ENCODE measurements at places on chromosomes 13 and 19. TPM values are rescaled to one million over a fixed set of nuclear protein-coding genes. Genes with fewer than 3 reads are reported as not detected.

FOSB gene
- total RNA-seq, result not detected

DNA sequence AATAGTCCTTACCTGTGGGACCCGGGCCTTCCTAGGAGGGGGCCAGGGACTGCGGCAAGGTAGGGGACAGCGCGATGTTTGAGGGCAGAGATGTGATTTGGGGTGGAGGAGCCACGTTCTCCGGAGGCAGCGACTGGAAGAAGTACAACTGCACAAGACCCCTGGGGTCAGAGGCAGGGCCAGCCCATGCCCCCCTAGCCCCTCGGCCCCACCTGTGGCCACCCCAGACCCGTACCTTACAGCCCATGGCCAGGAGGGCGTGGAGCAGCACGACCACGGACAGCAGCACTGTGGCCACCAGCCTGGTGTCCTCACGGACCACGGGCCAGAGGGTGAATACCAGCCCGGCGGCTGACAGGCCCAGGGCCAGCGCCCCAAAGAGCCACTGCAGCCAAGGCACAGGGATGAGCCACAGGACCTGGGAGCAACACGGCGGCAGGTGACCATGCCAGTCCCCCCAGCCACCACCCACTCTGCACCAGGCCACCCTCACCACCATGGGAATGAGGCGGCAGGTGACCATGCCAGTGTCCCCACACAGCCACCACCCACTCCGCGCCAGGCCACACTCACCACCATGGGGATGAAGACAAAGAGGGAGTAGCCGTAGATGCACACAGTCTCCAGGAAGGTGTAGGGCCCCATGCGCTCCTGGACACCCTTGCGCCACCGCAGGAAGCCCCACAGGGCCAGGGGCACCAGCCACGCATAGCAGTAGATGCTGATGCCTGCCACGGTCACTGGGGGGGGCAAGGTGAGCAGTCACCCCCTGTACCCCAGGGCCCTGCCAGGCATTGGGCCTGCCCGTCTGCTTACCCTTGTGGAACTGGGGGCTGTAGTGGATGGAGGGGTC lies 5.0 kb downstream of the YIPF2 start:
- peak overlapping the region; percentile 39 for H3K27ac ChIP-seq
- no peaks in the 10 kb centered on the region for H3K27me3 ChIP-seq
- no peak overlapping the region for H3K4me3 ChIP-seq
- no peak for DNase-seq

DNA sequence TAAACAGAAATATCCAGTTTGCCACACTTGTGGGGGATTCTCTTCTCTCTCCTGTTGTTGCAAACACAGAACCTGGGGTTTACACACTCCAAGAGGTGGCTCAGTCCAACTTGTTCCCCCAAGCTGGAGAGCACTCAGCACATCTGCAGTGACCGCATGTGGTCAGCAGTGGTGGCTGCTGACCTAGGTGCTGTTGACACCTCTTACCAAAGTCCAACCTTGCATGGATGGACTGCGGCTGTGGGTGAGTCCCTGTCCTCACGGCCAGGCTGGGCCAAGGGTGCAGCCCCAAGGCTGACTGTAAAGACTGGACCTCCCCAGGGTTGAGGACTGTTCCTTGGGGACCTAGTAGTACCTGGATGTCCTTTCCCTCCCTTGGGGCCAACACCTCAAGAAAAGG lies 6.1 kb downstream of the LRFN3 start:
- DNase-seq, result no peak
- peaks cover 36% of the 10 kb centered on the region for H3K36me3 ChIP-seq
- no peak overlapping the region for H3K27ac ChIP-seq
- no peaks in the 10 kb centered on the region for H3K27me3 ChIP-seq
- peaks cover 11% of the 10 kb centered on the region for H3K4me1 ChIP-seq
- H3K4me3 ChIP-seq, result no peak overlapping the region

DAZAP1 gene
- 53.7 TPM for total RNA-seq

S1PR5 gene
- total RNA-seq, result not detected

PODNL1 gene
- total RNA-seq, result not detected

RFXAP gene
- 0.71 TPM for total RNA-seq

Data from gastrocnemius medialis (tissue), 4 donors.